ENCODE measurements at places on chromosomes 11 and 22.

- no peak for DNase-seq
These were observed 28.8 kb downstream of the FLRT1 start for GRCh38 chr11:64064374-64065140.

- no peak for DNase-seq
These were observed 10.1 kb upstream of the HTR3B start for GRCh38 chr11:113894421-113894996.

GRCh38 chr11:12086271-12087074 is 23.9 kb upstream of the MICAL2 start:
- DNase-seq = no peak

DNA sequence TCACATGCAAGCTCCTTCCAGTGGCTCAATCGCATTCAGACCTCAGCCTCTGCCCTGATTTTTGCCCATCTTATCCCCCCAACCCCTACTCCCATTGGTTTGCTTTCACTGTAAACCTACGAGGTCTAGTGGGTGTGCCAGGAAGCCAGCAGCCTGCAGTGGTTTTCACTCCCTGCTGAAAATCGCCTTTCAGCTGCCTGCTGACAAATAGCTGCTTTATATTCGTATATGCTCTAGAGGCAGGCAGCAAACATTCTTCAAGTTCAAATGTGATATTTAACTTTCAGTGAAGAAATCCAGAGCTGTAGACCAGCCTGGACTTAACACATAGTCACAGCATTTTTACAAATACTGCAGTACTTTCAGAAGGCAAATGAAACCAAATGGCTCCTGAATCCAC is 92.8 kb upstream of the APOA1 start:
- no peak for DNase-seq

DNA sequence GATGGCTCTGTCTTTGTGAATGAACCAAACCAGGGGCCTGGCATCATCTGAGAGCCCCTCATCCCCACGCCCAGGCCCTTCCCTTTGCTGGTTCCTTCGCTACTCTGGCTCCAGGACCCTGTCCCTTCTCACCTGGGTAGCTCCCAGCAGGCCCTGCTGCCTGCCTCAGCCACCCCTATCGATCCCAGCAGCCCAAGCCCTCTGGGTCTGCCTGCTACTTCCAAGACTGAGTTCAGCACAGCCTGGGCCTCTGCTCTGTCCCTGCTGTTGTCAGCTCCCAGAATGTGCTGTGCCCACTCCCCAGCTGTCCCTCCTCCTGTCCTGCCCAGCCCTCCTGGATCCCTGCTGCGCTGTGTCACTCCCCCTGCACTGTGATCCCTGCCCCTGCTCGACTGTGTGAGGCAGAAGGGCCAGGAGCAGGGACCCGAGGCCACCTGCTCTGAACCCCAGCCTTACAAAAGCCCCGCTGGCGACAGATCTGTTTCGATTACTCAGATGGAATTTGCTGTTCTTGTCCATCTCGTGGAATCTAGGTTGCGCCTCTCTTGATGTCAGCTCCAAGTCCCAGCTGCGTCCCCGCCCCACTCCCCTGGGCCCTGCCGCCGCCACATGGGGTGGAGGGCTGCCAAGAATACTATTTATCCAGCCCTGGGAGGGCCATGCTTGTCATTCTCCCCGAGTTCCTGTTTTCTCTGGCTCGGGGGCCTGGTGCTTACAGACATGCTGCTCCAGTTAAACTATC is 13.0 kb downstream of the MRPL21 start:
- DNase-seq = peak; percentile 48

DNA sequence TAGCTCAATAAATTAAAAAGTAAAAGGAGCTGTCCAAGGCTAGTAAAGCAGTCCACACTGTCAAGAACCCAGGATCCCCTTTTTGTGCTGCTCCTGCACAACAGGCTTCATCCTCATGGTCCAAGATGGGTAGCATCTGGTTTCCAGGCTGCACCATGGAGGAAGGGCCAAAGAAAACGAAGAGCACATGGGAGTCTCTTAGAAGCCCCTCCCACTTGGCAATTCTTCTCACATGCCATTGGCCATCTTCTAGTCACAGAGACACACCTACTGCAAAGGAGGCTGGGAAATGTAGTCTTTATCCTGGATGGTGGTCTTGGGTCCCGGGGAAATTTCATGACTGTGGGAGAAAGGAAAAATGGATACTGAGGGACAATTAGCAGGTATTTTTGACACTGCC is 37.8 kb downstream of the PRR5L start:
- DNase-seq = no peak

DNA sequence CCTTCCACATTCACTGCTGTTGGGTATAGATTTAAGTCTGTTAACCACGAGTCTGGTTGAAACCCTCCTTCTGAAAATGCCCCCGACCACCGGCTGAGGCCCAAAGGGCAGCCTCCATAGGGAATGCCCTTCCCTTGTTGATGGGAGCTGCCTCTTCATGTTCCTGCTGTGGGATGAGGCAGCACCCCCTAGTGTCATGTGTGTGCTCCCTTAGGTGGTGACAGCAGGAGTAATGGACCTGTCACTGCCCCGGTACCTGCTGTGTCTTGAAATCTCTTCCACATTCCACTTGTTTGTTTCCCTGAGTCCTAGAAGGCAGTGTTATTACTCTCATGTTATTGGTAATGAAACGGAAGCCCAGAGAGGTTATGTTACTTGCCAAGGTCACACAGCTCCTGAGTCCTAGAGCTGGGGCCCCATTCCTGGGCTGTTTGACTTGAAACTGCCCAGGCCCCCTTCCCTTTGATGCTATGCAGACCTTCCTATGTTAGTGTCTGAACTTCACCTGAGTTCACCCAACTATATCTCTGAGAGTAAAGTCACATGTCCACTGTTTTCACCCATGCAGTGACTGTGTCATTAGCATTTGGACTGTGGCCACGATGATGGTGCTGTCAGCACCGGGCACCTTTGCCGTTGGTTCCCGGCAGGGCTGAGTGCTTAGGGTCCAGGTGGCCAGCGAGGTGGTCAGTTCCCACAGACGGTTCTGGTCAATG is 234.3 kb downstream of the TBC1D22A start:
- DNase-seq = no peak

GRCh38 chr11:78149646-78150045 is 10.2 kb upstream of the ALG8 start:
- peak; percentile 7 for DNase-seq

- no peak for DNase-seq
These were observed 35.9 kb downstream of the APOL3 start for GRCh38 chr22:36124666-36125065.

GRCh38 chr22:37604875-37605274 is 3.8 kb upstream of the GGA1 start:
- DNase-seq = no peak

DNA sequence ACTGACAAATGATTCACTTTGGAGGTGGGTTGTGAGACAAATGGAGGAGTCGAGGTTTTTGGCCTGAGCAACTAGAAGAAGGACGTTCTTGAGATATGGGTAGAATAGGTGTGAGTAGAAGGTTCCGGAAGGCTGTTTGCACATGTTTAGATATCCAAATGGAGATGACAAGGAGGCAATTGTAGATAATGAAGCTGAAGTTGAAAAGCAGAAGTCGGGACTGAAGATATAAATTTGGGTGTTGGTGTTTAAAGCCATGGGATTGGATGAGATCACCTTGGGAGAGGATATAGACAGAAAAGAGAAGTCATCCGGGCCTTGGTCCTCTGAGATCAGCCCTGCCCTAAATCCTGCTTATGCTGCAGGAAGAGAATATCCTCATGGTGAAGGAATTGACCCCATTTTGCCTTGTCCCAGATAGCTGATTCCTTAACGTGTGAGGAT is 75.5 kb upstream of the CD44 start:
- no peak for DNase-seq

DNA sequence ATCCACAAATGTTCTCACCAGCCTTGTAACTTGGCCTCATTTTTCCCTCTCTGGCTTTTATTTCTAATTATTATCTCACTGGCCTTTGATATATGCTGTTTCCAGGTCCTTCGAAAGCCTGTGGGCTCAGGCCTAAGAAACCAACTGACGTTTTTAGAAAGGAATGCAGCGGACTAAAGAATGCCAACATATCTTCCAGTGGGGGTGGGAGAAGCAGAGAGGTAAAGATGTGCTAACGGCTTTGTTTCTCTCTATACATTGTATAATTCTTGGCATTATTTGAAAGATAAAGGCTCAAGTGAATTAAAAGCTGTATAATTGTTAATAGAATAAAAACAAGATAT is 28.2 kb downstream of the OR6Q1 start:
- DNase-seq = no peak

DNA sequence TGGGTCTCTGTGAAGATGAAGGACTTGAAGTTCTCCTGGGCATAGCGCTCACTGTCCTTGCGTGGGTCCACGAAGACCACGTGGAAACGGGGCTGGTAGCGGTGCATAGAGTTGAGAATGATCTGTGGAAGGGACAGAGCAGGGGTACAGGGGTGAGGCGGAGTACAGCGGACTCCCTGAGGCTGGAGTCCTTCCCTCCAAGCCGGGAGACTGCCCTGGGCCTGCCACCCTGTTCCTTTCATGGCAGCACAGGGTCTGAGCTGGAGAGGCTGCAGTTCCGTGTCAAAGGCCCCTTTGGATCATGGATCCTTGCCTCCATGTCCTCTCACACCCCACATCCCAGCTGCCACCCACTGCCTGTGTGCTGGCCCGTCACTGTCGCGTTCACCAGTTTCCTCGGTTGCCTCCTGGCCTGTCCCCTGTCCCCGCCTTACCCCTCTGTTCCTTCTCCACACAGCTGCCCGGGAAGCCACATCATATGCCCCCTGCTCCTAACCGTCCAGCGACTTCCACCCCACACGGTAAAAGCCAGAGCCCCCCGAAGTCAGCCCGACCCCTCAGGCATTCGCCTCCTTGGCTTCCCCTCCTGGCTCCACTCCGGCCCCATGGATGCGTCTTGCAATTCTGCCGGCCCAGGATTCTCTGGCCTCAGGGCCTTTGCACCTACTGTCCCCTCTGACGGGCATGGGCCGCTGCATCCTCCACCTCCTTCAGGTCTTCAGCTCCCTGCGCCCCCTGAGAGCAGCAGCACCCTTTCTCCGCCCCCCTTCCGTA is 3.4 kb upstream of the NUDT8 start:
- DNase-seq = no peak

GRCh38 chr11:78612721-78613377 is 38.2 kb upstream of the NARS2 start:
- no peak for DNase-seq

GRCh38 chr11:22449441-22449840 is 111.3 kb downstream of the SLC17A6 start:
- no peak for DNase-seq

DNA sequence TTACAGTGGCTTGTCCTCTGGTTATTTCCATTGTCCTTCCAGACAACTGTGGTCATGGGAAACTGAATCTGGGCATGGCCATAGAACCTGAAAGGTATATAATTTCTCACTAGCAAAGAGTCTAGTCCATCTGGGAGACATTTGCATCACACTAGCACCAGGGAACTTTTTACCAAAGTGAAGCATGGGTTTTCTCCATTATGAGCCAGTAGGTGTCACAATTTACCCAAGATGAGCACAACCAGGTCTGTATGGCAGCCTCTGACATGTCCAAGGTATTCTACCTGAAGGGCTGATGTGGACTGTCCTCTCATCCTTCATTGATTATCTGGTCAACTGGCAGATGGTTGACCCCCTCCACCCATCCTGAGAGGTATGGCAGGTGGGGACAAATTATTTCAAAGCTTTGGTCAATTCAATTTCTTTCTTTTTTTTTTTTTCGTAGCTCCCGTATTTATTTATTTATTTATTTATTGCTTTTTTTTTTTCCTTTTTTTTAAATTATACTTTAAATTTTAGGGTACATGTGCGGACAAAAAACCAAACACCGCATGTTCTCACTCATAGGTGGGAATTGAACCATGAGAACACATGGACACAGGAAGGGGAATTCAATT is 425.9 kb downstream of the TMEM135 start:
- DNase-seq = no peak

DNA sequence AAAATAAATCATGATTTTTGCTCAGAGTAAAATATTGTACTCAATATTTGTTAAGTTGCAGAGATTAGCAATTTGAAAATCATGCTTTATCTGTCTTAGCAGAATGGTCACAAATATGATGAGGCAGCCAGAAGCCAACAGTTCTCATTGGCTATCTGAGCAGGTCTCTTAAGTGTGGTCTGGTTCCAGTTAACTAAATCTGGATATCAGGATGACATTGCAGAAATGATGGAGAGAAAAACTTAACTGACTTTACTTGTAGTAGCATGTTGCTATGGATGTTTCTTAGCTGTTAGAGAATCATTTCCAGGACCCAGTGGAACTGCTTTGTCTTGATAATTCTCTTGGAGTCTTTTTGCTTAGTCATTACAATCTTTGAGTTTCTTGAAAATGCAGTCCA is 1070.3 kb downstream of the JRKL start:
- DNase-seq = no peak

DNA sequence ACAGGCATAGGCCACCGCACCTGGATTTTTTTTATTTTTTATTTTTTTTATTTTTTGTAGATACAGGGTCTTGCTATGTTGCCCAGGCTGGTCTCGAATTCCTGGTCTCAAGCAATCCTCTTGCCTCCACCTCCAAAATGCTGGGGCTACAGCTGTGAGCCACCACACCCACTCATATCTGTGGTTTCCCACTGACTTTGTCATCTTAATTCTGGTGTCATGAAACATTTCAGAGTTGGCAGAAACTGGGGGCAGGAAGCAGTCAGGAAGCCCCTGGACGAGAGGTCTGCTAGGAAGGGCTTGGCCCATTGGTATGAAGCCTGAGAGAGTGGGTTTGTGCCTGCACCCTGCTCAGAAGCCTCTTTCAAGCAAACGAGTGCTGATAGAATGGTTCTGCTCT is 49.1 kb downstream of the COMMD9 start:
- no peak for DNase-seq

- no peak for DNase-seq
These were observed 996.7 kb upstream of the CHORDC1 start for GRCh38 chr11:91219535-91219934.

- DNase-seq = no peak
These were observed 75.2 kb upstream of the KIRREL3 start for GRCh38 chr11:127075758-127076157.

GRCh38 chr11:131146827-131147490 is 223.5 kb upstream of the NTM start:
- no peak for DNase-seq

GRCh38 chr22:19745155-19746101 is 15.2 kb upstream of the TBX1 start:
- no peak for DNase-seq

- DNase-seq = no peak
These were observed 29.2 kb downstream of the PDGFB start for GRCh38 chr22:39215426-39216142.

DNA sequence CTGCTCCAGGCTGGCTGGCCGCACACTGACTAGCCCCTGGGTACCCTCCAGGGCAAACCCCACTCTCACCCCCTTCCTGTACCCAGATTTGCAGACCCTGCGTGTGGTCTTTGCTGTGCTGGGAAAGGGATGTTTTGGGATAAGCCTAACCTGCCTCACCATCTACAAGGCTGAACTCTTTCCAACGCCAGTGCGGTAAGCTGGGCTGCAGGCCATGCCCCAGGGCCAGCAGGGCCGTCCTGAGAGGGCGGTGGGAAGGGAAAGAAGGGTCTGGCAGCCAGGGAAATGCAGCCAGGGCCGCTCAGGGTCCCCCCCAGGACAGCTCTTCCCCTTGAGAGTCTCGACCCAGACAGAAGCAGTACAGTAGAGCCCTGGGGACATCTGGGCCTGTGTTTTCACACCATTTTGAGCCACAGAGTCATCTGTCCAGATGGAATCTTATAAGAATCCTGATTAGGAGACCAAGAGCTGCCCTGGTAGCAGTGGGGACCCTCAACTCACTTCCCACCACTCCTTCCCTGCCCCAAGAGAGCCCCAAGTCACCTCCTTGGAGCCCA is 22.4 kb upstream of the SLC22A12 start:
- DNase-seq = no peak
